ENCODE measurements at places on chromosomes 6 and 20.
A peak's percentile ranks its signal among the peaks of the same experiment; 100 is the strongest.

- peak; percentile 17 for DNase-seq
These were observed 93.1 kb downstream of the EPB41L2 start for GRCh38 chr6:130969791-130970491.

GRCh38 chr6:134081506-134081905 lies 29.1 kb upstream of the SLC2A12 start:
- no peak for DNase-seq

DNA sequence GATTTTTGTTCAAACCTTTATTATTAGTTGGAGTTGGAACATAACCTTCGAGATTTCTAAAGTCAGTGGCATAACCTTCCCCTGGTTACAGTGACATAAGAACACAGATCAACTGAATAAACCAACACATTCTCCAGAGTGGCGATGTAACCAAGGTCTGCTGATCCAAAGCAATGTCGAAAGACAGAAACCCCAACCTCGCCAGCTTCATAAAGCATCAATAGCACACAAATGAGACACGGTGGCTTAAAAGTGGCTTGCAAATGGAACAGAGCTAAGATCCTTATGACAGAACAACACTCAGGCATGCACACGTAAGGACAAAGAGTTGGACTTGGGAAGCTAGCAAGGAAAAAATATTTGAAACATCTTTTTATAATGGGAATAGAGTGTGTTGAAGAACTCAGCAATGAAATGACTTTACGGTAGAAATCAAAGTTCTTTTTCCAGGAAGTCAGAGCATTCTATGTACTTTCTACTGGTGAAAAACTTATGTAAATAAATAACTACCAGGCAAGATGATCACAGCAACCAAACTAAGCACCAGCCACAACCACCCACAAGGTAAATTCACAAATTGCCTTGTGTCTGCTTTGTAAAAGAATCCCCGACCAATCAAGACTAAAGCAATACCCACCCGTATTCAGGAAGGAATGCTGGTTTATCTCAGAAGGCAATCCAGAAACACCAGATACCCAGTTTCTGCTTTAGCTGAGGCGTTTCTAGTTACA lies 61.0 kb upstream of the NHSL1 start:
- DNase-seq = no peak

DNA sequence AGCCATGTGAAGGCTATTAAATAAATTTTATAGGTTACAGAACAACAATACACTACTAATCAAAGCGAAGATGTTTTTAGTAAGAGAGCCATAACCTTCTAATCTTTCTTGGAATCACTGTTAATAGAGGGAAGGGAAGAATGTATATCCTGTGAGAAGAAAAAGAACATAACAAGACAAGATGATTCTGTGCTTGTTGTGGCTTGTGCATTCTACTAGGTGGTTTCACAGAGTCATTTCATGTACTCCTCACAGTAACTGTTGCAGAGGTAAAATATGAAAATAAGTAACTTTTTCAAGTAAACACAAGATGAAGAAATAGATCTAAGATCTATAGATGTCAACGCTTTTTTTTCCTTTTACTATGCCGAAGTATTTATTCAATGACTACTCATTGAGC lies 116.9 kb upstream of the FAM83B start:
- no peak for DNase-seq

GRCh38 chr20:38726804-38727606 lies 2.7 kb downstream of the SLC32A1 start:
- no peak for DNase-seq

GRCh38 chr6:157430834-157431233 lies 49.8 kb downstream of the ZDHHC14 start:
- no peak for DNase-seq

DNA sequence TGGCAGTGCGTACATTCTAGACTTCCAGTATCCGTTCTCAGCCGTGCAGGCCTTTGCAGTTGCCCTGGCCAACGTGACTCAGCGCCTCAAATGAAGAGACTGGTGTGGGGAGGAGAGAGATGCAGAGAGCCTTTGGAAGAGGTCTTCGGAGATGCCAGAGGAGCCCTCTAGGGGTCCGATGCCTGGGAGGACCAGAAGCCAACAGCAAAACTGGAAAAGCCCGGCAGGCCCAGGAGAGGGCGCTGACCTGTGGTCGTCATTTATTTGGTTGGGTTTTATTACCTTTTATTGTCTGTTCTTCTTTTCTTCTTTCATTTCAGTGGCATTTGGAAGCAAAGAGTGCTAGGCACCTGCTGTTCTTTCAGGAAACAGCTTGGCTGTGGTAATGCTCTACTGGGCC lies 53.3 kb upstream of the TMEM181 start:
- peak; percentile 82 for DNase-seq

DNA sequence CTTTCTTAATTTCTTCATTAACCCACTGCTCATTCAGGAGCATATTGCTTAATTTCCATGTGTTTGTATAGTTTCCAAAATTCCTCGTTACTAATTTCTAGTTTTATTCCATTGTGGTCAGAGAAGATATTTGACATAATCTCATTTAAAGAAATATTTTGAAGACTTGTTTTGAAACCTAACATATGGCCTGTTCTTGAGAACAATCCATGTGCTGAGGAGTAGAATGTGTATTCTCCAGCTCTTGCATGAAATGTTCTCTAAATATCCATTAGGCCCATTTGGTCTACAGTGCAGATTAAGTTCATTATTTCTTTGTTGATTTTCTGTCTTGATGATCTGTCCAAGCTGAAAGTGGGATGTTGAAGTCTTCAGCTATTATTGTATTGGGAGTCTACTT lies 251.7 kb downstream of the ALDH8A1 start:
- no peak for DNase-seq

- DNase-seq = no peak
These were observed 82.9 kb upstream of the SCAF8 start for GRCh38 chr6:154650351-154650750.

DNA sequence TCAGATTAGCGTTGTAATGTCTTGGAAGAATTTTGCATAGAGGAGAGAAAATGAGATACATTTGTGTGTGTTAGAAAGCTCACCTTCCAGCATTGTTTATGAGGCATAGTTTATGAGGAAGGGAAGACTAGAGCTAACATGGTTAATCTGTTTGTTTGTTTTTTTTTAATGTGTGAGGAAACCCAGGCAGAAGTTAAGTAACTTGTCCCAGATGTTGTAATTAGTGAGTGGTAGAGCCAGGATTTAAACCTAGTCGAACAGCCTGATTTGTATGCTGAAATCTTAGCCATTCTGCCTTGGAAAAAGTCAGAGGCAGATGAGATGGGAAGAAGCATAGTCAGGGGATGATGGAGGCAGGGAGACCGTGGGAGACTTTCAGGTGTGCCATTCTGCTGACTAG lies 29.1 kb downstream of the NDUFAF5 start:
- DNase-seq = no peak

GRCh38 chr20:7650086-7650879 lies 290.0 kb downstream of the HAO1 start:
- DNase-seq = no peak

- no peak for DNase-seq
These were observed 4.7 kb downstream of the NPEPL1 start for GRCh38 chr20:58697201-58697866.

DNA sequence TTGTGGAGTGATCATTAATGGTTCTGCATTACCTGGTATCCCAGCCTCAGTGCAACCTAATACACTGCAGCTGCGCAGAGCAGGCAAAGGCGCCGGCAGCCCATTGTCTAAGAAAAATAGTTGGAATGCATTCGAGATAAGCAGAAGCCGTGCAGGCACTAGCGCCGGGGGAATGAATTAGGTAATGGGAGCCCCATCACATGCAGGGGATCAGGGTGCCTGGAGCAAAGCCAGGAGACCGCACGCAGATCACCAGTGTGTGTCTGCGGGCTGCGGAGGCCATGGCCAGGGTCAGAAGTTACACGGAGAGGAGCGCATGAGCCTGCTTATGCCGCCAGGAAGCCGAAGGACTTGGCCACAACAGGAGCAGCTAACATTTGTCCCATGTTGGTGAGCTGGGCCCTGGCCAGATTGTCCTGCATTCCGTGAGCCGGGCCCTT lies 156.8 kb downstream of the DLL1 start:
- no peak for DNase-seq

DNA sequence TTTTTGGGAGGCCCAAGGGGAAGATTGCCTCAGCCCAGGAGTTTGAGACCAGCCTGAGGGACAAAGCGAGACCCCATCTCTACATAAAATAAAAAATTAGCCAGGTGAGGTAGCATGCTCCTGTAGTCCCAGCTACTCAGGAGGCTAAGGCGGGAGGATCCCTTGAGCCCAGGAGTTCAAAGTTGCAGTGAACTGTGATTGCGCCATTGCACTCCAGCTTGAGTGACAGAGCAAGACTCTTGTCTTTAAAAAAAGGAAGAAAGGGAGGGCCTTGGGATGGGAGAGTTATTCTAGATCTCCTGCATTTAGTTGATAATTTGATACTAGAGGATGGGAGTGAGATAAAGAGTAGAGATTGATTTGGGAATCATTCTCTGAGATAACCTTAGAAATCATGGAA lies 68.1 kb downstream of the ITCH start:
- DNase-seq = no peak

GRCh38 chr6:70549327-70549726 lies 17.4 kb upstream of the SDHAF4 start:
- DNase-seq = no peak

- no peak for DNase-seq
These were observed 4.0 kb downstream of the MKKS start for GRCh38 chr20:10430000-10430466.

DNA sequence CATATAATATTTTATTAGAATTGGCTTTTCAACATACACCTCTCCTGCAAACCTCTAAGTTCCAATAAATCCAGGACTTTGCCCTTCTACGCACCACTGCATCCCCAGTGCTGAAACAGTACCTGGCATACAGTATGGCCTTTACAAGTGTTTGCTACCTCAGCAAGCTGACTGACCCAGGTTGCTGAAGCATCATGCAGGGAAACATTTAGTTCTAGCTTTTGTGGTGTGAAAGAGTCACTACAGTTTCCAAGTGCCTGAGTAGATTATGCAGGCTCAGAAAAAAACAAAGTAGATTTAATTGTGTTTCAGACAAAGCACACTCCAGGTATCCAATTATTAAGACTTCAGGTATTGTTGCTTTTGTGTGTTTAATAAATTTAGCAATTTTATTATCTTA lies 614.2 kb upstream of the NRSN1 start:
- no peak for DNase-seq

DNA sequence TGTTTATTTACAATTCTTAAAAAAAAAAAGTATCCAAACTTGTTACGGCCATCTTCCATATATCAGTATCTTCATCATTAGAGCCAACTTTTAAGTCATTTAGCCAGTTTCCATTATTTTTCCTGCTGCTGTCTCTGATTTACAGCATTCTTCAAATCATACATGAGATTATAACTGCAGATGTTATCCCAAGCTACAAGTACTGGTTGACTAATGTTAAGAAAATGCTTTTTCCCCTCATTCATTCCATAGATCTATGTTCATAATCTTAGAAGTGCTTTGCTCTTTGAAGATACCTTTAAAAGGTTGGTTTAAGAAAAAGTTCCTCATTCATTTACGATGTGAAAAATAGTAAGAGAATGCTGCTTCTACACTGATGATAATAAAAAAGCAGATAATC lies 158.7 kb downstream of the RNGTT start:
- DNase-seq = no peak

DNA sequence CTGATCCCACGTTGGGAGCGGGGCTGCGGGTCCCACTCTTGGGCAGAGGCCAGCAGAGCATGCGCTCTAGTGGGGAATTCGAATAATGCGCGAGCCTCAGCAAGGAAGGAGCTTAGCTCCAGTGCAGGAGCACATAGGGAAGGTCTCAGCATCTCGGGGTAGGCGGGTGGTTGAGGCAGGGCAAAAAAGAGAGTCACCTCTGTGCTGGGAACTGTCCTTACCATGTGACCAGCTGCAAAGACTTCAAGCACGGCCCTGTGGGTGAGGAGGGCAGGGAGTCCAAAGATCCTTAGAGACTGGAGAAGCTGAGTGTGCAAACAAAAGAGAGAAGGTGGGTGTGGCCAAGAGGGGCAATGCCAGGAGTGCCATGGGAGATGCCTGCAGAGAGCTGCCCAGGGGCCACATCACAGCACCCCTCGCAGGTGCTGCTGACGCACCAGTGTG lies 79.2 kb upstream of the CD93 start:
- peak; percentile 18 for DNase-seq

GRCh38 chr6:95248499-95248898 lies 328.8 kb upstream of the MANEA start:
- DNase-seq = no peak

DNA sequence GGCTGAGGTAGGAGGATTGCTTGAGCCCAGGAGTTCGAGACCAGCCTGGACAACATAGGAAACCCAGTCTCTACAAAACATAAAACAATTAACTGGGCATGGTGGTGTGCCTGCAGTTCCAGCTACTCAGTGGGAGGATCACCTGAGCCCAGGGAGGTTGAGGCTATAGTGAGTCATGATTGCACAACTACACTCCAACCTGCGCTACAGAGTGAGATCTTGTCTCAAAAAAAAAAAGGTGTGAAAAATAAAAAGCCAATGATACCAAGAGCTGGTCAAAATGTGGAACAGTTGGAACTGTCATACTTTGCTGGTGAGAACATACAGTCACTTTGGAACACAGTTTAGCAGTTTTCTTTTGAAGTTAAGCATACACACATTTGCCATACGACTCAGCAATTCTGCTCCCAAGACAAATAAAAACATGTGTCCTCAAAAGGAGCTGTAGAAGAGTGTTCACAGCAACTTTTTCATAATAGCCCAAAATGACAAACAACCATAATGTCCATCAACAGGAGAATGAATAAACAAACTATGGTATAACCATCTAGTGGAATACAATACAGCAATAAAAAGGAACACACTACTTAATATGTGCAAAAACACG lies 21.6 kb upstream of the FKBP5 start:
- DNase-seq = no peak

- DNase-seq = no peak
These were observed 32.9 kb downstream of the RNF217 start for GRCh38 chr6:124995131-124995530.

GRCh38 chr6:42177514-42178364 lies 4.6 kb downstream of the GUCA1A start:
- no peak for DNase-seq

DNA sequence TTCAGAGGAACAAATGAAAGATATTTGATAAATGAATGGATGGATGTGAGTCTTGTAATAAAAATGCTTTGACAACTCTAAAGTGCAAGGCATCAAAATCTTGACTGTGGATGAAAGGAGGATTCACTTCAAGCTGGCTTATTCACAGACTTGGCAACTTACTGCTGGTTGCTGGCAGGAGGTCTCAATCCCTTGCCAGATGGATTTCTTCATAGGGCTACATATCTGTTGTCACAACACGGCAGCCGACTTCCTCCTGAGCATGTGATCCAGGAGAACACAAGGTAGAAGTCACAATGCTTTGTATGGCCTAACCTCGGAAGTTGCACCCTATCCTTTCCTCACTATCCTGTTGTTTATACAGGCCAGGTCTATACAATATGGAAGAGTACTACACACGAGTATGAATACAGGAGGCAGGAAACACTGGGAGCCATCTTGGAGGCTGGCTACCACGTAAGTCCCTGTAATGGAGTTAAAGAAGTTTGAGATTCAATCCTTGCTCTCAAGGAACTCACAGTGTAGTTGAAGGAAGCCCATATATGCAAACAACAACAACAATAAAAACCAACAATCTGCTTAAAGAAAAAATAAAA lies 97.9 kb downstream of the ID4 start:
- no peak for DNase-seq

GRCh38 chr20:48283470-48284110 lies 498.3 kb upstream of the SULF2 start:
- DNase-seq = no peak
